ENCODE measurements at places on chromosomes 2 and 18.
A peak's percentile ranks its signal among the peaks of the same experiment; 100 is the strongest.

DNA sequence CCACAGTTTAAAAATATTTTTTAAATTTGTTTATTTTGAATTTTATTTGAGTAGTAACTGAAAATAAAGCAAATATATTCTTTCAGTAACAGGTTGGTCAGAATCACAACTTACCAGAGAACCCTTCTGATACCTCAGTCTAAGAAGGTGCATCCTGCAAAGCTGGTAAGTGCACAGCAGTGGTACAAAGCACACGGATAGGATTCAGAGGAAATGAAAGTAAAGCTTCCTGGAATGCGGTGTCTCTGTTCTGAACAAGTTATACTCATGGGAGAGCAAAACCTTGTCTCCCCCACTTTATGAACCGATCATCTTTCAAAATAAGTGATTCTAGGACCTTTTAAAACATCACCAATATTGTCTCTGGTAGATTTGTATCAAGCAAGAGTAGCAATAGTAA is 398.3 kb downstream of the TMX3 start:
- DNase-seq = no peak

DNA sequence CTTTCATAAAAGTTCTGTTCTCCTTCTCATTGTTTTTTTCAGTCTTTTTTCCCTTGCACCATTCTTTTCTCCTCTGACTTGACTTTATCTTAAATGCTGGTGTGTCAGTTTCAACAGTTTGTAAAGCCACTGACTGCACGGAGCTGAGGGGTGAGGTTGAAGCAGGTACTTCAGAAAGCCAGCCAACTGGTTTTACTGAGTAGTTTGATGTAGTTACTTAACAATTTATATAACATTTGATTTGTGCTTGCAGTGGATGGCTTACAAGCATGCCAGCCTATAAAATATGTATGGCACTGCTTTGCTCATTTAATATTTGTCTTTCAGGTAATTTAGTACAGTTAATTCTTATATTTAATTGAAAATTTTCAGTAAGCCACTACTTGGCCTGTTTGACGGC is 55.4 kb downstream of the FAM171B start:
- DNase-seq = no peak

GRCh38 chr2:85706599-85707296 is 12.6 kb downstream of the GNLY start:
- no peak for DNase-seq

DNA sequence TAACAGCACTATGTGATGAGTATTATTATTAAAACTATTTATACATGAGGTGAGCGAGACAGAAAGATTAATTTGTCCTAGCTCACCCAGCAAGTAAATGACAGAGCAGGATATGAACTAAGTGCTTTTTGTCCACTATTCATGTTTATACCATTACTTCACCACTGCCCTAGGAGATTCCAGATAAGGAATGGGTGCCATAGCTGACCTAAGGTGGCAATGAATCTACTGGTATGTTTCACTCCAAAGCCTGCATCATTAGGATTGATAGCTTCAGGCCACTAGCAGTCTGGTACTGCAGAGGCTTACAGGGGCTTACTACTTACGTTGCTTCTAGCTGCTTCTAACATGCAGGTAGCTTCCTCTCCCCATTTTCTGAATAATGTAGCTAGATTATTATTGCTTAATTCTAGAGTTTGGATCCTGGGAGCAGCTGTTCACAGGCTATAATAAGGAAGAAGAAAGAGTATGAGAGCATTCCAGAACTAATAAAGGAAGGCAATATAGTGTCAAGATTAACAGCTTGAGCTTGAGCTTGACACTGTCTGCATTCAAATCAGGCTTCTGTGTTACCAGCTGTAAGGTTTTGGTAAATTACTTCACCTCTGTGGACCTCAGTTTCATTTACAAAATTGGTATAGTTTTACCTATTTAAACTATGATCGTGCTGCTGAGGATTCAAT is 153.7 kb downstream of the GALNT3 start:
- no peak for DNase-seq

DNA sequence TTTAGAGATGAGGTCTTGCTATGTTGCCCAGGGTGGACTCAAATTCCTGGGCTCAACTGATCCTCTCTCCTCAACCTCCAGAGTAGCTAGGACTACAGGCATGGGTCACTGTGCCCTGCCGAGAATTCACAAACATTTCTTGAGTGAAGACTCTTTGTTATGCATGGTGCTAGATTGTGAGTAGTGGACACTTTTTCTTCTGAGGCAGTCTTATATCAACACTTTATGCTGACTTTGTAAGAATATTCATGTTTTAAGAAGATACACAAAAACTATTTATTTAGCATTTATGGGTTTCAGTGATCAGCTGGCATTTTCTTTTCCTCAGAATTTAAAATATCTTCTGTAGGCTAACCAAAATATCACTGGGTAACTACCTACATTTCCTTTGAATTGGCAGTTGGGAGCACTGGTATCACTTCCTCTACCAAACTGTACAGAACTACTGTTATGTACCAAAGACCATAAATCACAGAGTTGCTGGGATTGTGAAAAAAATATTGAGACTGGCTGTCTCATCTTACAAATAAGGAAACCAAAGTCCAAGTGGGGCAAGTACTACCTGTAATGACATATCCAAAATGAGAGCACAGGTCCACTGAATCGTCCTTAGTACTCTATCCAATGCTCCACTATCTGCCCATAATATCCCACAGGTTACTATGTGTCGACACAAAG is 34.0 kb downstream of the DOCK10 start:
- no peak for DNase-seq

DNA sequence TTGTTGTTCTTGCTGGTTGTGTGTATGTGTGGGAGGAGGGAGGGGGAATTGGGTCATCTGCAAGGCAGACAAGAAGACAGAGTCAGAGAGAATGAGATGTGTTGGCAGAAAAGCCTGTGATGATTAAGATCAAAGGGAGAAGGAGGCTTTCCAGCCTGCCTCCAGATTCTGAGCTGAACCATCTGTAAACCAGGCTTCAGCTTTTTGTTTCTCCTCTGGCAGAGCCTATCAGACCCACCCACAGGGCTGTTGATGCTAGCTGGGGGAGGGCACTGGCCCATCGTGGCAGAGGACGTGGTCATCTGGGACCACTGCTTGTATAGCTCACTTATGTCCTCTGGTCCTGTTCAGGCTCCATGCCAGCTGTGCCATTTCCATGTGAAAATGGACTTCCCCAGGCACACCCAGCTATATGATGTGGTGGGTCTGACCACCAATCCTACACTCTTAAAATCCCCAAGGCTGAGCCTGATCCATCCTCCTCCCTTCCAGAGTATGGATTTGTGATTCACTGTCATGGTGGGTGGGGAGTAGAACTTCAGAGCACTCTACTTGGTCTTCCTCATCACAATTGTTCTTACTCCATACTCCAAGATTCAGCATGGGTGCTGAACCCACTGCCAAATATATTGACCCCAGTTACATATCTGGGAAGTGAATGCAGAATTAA is 27.8 kb upstream of the COL6A3 start:
- peak; percentile 34 for DNase-seq

- peak; percentile 32 for DNase-seq
These were observed 97.2 kb downstream of the INSIG2 start for GRCh38 chr2:118185210-118186109.

GRCh38 chr2:28747714-28748113 is 3.9 kb upstream of the PPP1CB start:
- DNase-seq = no peak

DNA sequence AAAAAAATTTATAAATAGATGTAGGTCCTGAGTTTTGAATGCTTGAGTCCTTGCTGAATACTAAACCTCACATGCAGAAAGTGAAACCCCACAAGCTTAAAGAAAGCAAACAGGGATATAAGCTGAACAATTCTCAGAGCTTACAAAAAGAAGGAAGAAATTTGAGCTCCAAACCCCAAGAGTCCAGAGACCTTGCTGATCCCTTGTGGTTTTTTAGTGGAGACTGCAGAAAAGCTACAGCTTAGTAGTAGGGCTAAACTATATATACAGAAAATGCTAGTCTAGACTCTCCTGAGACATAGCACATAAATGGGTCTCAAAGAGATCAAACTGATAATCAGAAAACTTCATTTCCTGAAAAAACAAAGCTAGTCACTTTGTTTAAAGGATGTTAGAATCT is 1548.1 kb upstream of the ZEB2 start:
- no peak for DNase-seq

- no peak for DNase-seq
These were observed 72.3 kb downstream of the AFF3 start for GRCh38 chr2:100070078-100070477.

DNA sequence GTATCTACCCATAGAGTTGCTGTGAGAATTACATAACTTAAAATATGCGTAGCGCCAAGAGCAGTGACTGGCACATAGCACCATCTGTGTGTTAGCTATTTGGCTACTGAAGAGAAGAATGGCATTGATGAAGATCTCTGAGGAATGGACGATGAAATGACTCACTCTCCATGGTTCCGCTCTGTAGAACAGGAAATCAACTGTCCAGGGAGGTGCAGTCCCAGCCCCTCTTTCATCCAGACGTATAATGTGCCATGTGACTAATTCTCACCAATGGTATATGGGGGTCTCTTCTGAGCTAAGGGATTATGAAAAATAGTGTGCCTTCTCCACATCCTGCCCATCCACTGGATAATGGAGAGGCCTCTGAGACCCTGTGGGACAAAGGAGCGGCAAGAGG is 254.8 kb downstream of the CYP26B1 start:
- DNase-seq = no peak

- DNase-seq = peak; percentile 97
These were observed at the start of gene NOL4 for GRCh38 chr18:34224423-34225217. Gene NOL4, minus strand, starts transcription at chr18:34224913. Its CDS starts 1,660 bp downstream, at chr18:34223253.

DNA sequence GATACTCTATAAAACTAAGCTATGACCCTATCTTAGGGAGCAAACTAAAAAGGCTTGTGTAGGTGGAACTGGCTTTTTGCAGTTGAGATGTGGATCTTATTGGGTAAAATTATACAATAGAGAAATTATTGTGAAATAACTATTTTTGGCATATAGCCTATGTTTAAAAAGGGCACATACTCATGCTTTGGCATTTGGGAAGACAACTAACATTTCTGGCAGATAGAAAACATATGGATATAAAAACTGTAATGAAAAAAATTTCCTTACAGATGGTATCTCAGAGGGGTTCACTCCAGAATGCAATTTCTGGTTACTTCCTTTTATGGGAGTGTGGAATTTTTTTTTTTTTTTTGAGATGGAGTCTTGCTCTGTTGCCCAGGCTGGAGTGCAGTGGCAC is 120.1 kb upstream of the CCDC195 start:
- DNase-seq = no peak

GRCh38 chr18:73664896-73665295 is 482.7 kb downstream of the FBXO15 start:
- DNase-seq = no peak

- no peak for DNase-seq
These were observed 249.3 kb downstream of the PARD3B start for GRCh38 chr2:204794624-204795023.

- no peak for DNase-seq
These were observed 606 bp downstream of the AGBL5 start for GRCh38 chr2:27051902-27052645.

GRCh38 chr2:15527074-15527739 is 33.9 kb downstream of the NBAS start:
- peak; percentile 90 for DNase-seq

- DNase-seq = no peak
These were observed 42.3 kb downstream of the RFX8 start for GRCh38 chr2:101432411-101433181.

DNA sequence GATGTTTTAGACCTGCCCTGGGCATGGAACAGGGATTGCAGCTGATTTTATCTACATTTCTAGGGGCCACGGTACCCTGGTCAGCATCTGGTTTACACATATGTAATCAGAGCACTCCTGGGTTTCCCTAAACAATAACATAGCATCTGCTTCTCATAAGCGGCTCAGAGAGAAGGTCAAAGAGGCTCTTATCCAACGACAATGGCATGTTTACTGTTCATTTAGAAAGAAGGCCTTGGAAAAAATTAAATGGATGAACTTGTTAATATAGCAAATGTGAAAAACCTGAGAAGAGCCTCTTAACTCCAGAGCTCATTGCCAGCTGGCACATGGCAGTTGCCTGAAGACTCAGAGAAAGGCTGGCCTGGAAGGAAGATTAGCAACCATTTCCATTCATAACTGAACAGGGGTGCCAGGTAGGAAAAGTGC is 202.8 kb upstream of the THUMPD2 start:
- peak; percentile 7 for DNase-seq

- peak; percentile 26 for DNase-seq
These were observed 996 bp downstream of the TGFBRAP1 start for GRCh38 chr2:105328281-105329196.

DNA sequence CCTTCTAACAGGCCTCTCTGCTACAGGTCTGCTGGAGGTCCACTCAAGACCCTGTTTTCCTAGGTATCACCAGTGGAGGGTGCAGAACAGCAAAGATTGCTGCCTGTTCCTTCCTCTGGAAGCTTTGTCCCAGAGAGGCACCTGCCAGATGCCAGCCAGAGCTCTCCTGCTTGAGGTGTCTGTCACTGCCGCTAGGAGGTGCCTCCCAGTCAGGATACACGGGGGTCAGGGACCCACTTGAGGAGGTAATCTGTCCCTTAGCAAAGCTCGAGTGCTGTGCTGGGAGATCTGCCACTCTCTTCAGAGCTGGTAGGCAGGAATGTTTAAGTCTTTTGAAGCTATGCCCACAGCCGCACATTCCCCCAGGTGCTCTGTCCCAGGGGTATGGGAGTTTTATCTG is 140.6 kb downstream of the BAZ2B start:
- DNase-seq = no peak

- no peak for DNase-seq
These were observed 47.3 kb downstream of the RFTN2 start for GRCh38 chr2:197628043-197628500.

DNA sequence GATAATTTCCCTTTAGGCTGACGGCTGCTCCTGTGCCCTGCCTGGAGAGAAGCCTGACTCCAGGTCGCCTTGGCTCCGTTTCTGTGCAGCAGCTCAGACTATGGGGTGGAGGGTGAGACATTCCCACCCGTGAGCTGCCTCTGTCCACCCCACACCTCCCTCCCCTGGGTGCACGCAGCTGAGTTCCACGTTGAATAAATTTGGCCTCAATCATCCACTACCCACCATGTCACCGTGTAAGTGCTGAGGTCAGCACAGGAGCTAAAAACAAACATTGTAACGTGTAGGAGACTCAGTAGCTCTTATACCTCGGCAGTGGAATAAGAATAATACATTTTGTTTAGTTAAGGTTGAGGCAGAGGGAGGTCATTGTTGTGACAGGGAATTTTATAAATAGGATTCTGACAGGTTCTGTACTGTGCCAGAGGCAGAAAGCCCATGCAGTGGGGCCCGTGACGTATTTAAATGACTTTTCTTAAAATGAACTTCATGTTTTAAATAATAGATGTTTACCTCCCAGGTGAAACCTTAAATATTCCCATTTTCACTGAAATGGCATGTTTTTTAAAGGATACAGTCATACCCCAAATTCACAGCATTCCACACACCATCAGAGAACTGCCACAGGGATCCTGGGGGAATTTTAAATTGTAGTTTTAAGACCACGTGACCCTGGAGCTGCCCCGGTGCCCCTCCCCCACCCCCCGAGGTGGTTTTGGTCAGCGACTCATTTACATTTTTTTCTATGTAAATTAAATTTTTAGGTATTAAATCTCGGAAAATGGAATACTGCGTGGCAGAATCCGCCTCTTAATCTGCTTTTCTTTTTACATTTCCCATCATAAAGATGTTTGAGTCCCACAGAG is 50.2 kb downstream of the NFATC1 start:
- DNase-seq = no peak
